ENCODE measurements at places on chromosomes 4 and X. TPM values are rescaled to one million over a fixed set of nuclear protein-coding genes. Genes with fewer than 3 reads are reported as not detected.

Gene EMCN
- total RNA-seq, result 0.46 TPM

DNA sequence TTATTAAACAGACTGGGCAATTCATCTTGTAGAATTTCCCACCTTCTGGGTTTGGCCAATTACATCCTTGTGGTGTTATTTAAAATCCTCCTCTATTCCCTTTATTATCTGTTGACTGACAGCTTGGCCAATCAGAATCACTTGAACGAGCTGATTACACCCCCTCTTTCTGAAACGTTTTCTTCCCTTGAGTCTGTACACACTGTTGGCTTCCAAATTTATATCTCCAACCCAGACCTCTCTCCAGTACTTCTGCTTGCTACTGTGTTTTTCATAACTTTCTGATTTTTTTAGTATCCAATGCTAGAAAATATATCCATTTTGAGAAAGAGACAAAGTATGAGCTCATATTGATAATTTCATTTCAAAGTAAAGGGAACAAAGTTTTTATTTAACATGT, 14.8 kb downstream of the CD38 start:
- H3K27ac ChIP-seq, result no peak overlapping the region
- H3K4me3 ChIP-seq, result no peak overlapping the region
- no peaks in the 10 kb centered on the region for H3K36me3 ChIP-seq
- DNase-seq, result no peak

DNA sequence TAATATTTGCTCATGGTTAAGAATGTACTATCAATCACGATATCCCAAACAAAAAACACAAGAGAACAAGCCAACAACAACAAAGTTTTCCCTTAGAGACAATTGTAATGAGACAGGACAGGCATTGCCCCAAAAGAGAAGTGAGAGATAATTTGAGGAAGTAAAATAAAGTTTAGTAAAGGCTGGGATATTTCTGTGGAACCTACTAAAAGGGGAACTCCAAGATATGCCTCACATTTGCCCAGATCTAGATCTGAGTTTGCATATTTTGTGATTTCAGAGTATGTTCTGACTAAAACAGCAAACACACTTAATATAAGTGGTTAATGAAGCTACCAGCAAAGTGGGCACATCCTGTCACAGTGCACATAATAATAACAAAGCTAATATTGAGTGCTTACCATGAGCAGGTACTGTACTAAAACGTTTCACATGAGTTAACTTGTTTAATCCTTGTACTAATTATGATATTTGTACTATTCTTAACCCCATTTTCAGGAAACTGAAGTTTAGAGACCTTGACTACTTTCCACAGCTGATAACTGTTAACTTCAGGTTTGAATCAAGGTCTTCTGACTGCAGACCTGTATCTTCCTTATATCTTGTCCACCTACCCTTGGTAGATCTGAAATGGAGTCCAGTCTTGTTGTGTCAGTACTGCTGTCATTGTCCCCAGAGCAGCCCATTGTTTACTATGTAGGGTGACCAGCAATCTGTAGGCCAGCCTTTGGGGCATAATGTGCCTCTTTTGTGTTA, 26.0 kb upstream of the BMP2K start:
- H3K4me1 ChIP-seq, result peaks cover 36% of the 10 kb centered on the region
- H3K36me3 ChIP-seq, result no peaks in the 10 kb centered on the region
- no peak overlapping the region for H3K4me3 ChIP-seq
- DNase-seq, result no peak
- H3K27me3 ChIP-seq, result peaks cover 2% of the 10 kb centered on the region

DNA sequence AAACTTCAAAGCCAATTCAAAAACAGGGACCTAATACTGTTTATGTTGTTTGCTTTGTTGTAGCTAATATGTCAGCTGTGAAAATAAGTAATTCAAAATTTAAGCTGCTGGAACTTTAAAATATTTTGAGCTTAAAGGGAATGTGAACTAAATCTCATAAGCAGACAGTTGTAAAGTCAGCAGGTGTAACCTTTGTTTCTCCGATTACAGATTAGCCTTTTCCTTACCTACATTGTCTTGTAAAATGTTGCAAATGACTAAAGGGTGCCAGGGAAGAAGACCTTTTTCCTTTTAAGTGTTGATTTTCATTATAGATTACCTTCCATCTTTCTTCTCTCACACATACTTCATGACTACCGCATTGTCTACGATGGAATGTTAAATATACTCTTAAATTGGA, 405.1 kb downstream of the KCNIP4 start:
- no peaks in the 10 kb centered on the region for H3K36me3 ChIP-seq
- DNase-seq, result no peak
- no peaks in the 10 kb centered on the region for H3K27me3 ChIP-seq
- no peak overlapping the region for H3K4me3 ChIP-seq

DNA sequence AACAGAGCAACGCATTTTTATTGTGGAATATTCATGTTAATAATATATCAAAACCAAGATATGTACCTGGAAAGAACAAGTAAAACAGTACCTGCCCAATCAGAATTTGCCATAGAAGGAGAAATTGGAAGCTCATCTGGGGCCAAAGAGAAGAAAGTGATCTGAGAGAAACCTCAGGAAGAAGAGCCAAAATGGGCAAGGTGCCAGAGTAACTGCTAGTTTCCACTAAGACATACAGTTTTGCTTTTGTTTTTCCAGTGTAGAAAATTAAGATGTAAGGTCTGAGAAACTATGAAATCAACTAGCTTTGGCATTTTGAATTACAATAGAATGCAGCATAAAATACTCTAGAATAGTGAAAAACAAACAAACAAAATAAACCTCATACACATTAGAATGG, 2201.2 kb downstream of the ARAP2 start:
- H3K27ac ChIP-seq, result no peak overlapping the region
- no peaks in the 10 kb centered on the region for H3K27me3 ChIP-seq
- H3K4me3 ChIP-seq, result no peak overlapping the region
- DNase-seq, result no peak
- no peaks in the 10 kb centered on the region for H3K36me3 ChIP-seq

- H3K27ac ChIP-seq, result no peak overlapping the region
- no peaks in the 10 kb centered on the region for H3K36me3 ChIP-seq
- no peak for DNase-seq
- peaks cover 7% of the 10 kb centered on the region for H3K4me1 ChIP-seq
- H3K27me3 ChIP-seq, result peaks cover 3% of the 10 kb centered on the region
Observed at GRCh38 chr4:2458546-2459491, 10.1 kb upstream of the RNF4 start.

GRCh38 chrX:6681521-6682145, 146.7 kb upstream of the VCX3A start:
- no peak overlapping the region for H3K27ac ChIP-seq
- H3K36me3 ChIP-seq, result no peaks in the 10 kb centered on the region
- no peaks in the 10 kb centered on the region for H3K4me1 ChIP-seq
